ENCODE measurements at places on chromosomes 2 and 18.

DNA sequence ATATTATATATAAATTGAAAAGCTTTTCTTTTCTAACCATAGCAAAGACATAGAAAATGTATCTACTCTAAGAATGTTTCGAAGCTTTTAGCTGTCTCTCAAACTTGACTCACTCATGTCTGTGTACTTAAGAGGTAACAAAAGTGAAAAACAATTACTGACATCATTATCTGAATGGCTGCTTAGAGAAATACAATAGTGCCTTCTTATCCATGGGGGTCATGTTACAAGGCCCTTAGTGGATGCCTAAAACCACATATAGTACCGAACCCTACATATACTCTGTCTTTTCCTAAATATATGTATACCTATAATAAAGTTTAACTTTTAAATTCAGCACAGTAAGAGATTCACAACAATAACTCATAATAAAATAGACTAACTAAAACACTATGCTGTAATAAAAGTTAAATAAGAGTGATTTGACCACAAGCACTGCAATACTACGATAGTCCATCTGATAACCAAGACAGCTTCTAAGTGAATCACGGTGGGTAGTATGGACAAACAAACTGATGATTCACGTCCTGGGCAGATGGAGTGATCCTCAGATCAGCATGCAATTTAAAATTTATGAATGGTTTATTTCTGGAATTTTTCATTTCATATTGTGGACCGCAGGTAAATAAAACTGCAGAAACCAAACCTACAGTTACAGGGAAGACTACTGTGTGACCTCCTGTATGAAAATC, 246.2 kb downstream of the XIRP2 start:
- DNase-seq = no peak

DNA sequence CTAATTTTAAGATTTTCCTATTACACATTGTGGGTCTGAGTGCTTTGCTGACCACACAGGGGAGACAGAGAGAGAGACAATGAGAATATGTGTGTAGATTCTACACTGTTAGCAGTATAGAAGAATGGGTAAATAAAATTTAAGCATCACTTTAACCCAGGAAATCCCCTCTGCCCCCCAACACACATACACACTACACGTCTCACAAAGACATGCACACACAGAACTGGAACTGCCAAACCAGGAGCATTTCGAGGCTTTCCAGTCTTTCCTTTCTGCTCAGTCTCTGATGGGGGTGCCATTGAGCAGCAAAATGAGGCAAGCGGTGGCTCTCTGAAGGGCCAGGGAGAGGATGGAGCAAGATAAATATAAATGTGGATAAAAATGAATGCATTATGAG, 2.5 kb downstream of the MERTK start:
- no peak for DNase-seq

DNA sequence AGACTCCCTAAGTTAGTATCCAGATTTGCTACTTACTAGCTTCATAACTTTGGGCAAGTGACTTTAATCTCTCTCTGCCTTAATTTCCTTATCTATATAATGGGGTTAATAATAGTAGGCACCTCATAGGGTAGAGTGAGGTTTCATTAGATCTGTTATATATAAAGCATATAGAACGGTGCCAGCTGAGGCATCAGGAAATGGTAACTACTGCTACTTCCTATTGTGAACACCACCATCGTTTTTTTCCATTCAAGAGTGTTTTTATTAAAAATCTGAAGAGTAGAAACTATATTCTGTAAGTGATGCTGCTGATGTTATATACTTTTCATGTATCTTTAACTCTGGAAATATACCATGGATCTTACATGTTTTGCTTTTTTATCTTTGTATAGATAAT, 44.3 kb downstream of the MALT1 start:
- DNase-seq = no peak

- DNase-seq = no peak
Measured at GRCh38 chr2:68230241-68231060, 21.9 kb downstream of the PPP3R1 start.

DNA sequence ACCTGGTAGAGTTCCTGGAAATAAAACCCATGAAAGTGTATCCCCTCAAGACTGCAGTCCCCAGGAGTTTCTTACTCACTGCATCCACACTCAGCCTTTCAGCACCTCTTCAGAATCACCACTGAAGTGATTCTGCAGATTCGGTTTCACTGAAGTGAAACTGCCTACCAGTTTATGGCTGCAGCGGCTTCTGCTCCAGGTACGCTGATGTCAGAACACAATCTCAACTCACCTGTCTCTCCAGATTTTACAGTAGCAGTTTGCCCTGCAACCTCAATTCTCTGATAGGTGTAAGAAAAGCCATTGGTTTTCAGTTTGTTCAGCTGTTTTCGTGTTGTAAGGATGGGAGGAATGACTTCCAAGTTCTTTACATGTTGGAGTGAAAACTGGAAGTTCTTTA, 124.8 kb downstream of the TSN start:
- DNase-seq = no peak

Data from activated CD4-positive, alpha-beta T cell treated with anti-CD3 and anti-CD28 coated beads for 24 hours (primary cell).